ENCODE measurements at places on chromosomes 11 and 22. TPM values are rescaled to one million over a fixed set of nuclear protein-coding genes. Genes with fewer than 3 reads are reported as not detected.
A peak's percentile ranks its signal among the peaks of the same experiment; 100 is the strongest.

The SAA2 gene
- 4.2 TPM for total RNA-seq

The B3GAT1 gene
- 1.2 TPM for total RNA-seq

The OR51B2 gene
- total RNA-seq, result not detected

The IFITM1 gene
- 128 TPM for total RNA-seq

The CEP126 gene
- total RNA-seq, result 4.3 TPM

GRCh38 chr22:43884600-43885318, 7.1 kb downstream of the PNPLA5 start:
- peaks cover 11% of the 10 kb centered on the region for H3K27me3 ChIP-seq
- H3K27ac ChIP-seq, result no peak overlapping the region
- no peaks in the 10 kb centered on the region for H3K4me1 ChIP-seq
- no peak overlapping the region for H3K4me3 ChIP-seq

- no peak for DNase-seq
- H3K36me3 ChIP-seq, result no peaks in the 10 kb centered on the region
Observed at GRCh38 chr11:75344761-75345454, 6.6 kb downstream of the ARRB1 start.

DNA sequence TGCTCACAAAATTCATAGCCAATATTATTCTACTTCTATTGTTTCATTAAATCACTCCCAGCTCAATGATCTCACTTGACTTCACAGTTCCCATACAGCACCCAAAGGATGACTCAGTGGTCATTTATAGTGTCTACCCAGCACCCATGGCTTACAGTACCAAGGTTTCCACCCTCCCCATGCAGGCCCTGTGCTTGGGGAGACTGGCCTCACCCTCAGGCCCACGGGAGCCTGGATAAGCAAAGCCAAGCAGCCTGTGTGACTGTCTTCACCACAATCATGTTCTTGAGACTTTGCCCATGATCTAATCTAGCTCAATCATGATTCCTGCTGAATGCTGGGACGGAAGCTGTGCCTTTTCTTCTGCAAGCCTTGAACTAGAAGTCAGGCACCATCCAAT, 97.6 kb downstream of the SLC36A4 start:
- DNase-seq, result no peak
- no peaks in the 10 kb centered on the region for H3K36me3 ChIP-seq
- no peak overlapping the region for H3K27ac ChIP-seq
- H3K27me3 ChIP-seq, result no peaks in the 10 kb centered on the region
- H3K4me1 ChIP-seq, result no peaks in the 10 kb centered on the region

GRCh38 chr11:74090701-74091100, 80.1 kb downstream of the C2CD3 start:
- H3K36me3 ChIP-seq, result peaks cover 85% of the 10 kb centered on the region
- DNase-seq, result no peak
- no peaks in the 10 kb centered on the region for H3K27me3 ChIP-seq
- H3K4me1 ChIP-seq, result no peaks in the 10 kb centered on the region
- no peak overlapping the region for H3K27ac ChIP-seq

- H3K27ac ChIP-seq, result no peak overlapping the region
- H3K27me3 ChIP-seq, result no peaks in the 10 kb centered on the region
- H3K36me3 ChIP-seq, result no peaks in the 10 kb centered on the region
- H3K4me1 ChIP-seq, result peaks cover 5% of the 10 kb centered on the region
- no peak for DNase-seq
- H3K4me3 ChIP-seq, result no peak overlapping the region
Observed at GRCh38 chr22:43094551-43094950, 5.4 kb upstream of the TTLL1 start.

DNA sequence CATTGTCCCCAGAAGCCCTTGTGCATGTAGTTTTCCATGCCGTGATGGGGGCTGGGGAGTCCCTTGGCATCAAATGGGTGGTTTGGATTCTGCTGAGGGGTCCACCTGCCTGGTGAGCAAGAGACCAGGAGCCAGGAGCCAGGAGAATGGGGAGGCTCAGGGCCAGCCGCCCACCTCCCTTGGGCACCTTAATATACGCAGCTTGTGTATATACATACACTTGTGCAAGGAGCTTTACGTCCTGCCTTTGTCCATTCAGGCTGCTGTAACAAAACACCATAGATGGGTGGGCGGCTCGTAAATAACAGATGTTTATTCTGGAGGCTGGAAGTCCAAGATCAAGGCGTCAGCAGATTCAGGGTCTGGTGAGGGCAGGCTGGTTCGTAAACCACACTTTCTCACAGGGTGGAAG, 62.5 kb downstream of the SMIM38 start:
- H3K36me3 ChIP-seq, result no peaks in the 10 kb centered on the region
- DNase-seq, result no peak
- H3K27ac ChIP-seq, result no peak overlapping the region
- no peak overlapping the region for H3K4me3 ChIP-seq

DNA sequence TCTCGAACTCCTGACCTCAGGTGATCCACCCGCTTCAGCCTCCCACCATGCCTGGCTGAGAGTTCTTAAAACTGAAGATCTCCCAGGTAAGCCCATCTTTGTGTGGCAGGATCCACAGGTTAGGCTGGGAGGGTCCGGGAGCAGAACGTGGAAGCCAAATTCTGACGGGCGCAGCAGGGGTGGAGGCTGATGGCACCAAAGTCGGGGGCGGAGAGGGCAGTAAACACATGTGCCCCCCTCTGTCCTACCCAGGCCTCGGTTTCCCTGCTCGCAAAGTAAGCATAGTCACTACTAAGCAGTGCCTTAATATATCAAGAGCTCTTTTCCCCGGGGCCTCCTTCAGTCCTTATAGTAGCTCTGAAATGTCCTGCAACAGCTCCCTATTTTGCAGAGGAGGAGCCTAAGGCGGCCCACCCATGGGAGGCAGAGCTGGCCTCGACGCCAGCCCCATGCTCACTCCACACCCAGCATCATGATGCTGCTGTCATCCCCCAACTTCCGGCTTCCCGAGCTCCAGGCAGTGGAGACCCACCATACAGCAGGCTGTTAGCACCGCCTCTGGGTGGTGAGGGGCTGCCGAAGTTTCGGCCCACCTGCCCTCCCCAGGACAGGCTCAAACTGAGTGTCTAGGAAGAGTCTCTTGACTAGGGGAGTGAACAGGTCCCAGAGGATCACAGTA, 230.0 kb downstream of the CTTN start:
- H3K27ac ChIP-seq, result peak overlapping the region; percentile 42
- no peak for DNase-seq
- H3K36me3 ChIP-seq, result no peaks in the 10 kb centered on the region
- no peak overlapping the region for H3K4me3 ChIP-seq
- no peaks in the 10 kb centered on the region for H3K27me3 ChIP-seq

DNA sequence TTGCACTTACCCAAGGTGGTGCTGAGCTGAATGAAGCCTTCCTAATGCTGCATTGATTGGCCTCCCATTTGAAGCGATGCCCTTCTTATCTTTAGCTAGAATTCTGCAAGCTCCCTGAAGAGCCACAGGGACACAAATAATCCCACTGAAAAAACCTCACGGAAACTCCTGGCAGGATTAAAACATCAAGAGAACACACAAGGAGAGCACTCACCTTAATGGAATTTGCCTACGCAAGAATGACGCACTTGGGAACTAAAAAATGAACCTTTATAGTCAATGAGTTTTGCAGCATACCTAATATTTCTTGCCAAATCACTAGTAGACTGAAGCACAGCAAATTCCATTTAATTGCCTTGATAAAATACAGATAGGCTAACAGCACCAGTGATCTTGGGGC, 232.8 kb upstream of the UBASH3B start:
- DNase-seq, result no peak
- H3K4me1 ChIP-seq, result no peaks in the 10 kb centered on the region
- H3K27ac ChIP-seq, result no peak overlapping the region
- H3K4me3 ChIP-seq, result no peak overlapping the region
- H3K27me3 ChIP-seq, result no peaks in the 10 kb centered on the region

DNA sequence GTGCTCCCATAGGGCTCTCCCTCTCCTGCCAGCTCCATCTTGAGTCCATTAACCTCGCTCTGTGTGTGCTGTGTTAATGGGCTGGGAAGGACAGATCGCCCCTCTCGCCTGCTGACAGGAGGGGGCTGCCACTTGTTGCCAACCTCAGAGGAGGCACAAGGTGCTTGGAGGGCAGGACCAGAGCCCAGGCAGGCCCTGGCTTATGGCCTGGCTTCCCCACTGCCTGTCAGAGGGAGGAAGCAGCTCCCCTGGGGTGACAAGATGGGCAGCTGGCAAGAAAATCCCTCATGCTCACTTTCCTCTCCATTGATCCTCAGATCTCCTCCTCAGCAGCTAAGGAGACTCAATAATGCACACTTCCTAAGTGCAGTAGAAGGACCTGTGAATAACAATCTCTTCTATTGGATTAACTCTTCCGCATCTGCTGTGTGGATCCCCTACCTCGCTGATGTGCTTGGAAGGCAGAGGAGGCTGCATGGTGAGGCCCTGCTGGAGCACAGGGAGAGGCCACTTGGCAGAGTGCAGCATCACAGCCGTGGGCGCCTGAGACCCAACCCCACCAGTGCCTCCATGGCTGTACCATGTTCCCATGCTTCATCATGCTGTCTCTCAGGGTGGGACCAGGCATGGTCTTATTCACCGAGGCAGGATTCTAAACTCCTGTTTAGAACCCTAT, 70.3 kb downstream of the TRIM29 start:
- H3K27me3 ChIP-seq, result no peaks in the 10 kb centered on the region
- no peaks in the 10 kb centered on the region for H3K4me1 ChIP-seq
- H3K27ac ChIP-seq, result no peak overlapping the region

GRCh38 chr22:26608129-26608528, 9.7 kb downstream of the CRYBB1 start:
- H3K36me3 ChIP-seq, result no peaks in the 10 kb centered on the region
- H3K4me1 ChIP-seq, result no peaks in the 10 kb centered on the region
- no peak overlapping the region for H3K27ac ChIP-seq
- no peak overlapping the region for H3K4me3 ChIP-seq
- no peaks in the 10 kb centered on the region for H3K27me3 ChIP-seq

DNA sequence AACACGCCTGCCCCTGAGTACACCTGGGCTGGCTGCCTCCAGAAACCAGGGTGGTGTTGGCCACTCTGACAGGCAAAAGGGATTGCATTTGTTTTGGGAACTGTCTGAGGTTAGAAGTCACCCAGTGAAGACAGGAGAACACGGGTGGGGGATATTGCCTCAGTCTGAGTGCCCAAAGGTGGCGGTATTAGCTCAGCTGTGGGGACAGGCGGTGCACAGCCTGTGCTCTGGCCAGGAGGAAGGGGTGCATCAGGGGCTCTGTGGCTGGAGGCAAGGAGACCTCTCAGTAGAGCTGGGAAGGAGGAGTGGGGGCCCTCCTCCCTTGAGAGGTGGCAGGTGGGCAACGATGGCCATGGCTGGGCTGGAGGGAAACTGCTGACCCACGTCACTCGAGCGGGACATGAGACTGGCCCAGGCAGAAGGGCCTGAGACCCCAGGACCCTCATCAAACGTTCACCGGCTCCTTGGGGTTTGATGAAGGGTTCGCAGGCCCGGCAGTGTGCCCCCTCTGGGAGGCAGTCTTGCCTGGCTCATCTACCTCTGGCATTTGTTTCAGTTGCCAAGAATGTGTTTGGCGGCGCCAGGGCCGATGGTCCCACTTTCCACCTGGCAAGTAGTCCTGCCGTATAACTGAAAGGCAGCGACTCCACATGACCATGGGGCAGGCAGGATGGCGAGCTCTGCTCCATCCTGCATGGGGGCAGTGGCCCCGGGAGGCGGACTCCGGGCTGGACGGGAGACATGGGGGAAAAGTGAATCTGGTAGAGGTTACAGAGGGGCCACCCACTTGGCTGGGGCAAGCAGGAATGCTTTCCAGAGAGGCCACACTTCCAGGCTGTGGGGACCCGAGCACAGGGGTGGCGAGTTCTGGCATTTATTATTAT, 52.8 kb upstream of the SMIM38 start:
- no peak for DNase-seq
- no peak overlapping the region for H3K4me3 ChIP-seq
- no peak overlapping the region for H3K27ac ChIP-seq
- peaks cover 11% of the 10 kb centered on the region for H3K27me3 ChIP-seq
- no peaks in the 10 kb centered on the region for H3K36me3 ChIP-seq

GRCh38 chr22:36068776-36069344, 40.2 kb upstream of the RBFOX2 start:
- peaks cover 5% of the 10 kb centered on the region for H3K4me1 ChIP-seq
- no peak overlapping the region for H3K4me3 ChIP-seq
- no peaks in the 10 kb centered on the region for H3K36me3 ChIP-seq
- H3K27me3 ChIP-seq, result no peaks in the 10 kb centered on the region
- DNase-seq, result no peak

DNA sequence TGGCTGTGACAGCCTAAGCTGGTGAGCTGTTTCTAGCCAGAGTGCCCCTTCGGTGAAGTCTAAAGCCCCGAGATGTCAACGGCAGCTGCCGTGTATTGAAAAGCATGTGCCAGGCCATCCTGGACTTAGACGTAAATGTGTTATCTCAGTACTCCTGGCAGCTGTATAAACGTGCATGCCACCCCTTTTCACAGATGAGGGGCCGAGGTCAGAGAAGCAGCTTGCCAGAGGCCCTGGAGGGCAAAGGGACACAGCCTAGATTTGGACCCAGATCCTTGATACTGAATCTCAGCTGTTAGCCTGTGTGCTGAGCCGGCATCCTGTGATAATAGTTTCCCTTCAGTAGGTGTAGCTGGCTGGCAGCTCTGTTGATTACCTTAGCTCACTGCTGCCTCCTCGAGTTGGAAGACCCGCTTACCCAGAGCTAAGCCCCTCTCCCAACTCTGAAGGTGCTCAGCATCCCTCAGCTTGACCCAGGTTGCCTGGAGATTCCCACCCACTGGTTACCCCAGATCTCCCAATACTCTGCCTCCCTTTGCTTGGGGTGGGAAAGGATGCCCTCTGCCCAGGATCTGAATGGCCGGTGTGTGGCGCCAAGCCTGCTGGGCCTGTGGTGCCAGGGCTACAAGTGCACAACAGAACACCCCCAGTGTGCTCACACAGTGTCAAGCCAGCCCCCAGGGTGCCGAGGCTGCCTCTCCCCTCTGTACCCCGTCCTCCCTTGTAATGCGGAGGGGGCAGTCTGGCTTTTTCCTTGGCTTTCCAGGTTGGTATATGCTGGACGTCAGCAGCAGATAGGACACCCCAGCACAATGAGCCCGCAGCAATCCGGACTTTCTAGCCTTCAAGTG, 59.8 kb upstream of the WNT7B start:
- H3K27ac ChIP-seq, result peak overlapping the region; percentile 98
- peaks cover 27% of the 10 kb centered on the region for H3K4me1 ChIP-seq

- no peak within 1 kb of the TSS for H3K4me3 ChIP-seq
- no peaks in the 10 kb centered on the region for H3K4me1 ChIP-seq
- no peaks in the 10 kb centered on the region for H3K36me3 ChIP-seq
- DNase-seq, result no peak
- no peaks in the 10 kb centered on the region for H3K27me3 ChIP-seq
Observed at GRCh38 chr11:56642339-56642738, at the start of gene OR5AP2. Gene OR5AP2, minus strand, starts transcription at chr11:56642439. Its CDS starts 0 bp downstream, at chr11:56642439.

- peaks cover 31% of the 10 kb centered on the region for H3K27me3 ChIP-seq
- peak within 1 kb of the TSS; percentile 20 for H3K27ac ChIP-seq
- no peaks in the 10 kb centered on the region for H3K36me3 ChIP-seq
- DNase-seq, result no peak
Observed at GRCh38 chr22:39900306-39901227, at the start of gene GRAP2. Gene GRAP2, plus strand, starts transcription at chr22:39901084. Its CDS starts 46,023 bp downstream, at chr22:39947107.
